RWPE1 (cell line): ENCODE measurements at places on chromosomes 7 and 10.

DNA sequence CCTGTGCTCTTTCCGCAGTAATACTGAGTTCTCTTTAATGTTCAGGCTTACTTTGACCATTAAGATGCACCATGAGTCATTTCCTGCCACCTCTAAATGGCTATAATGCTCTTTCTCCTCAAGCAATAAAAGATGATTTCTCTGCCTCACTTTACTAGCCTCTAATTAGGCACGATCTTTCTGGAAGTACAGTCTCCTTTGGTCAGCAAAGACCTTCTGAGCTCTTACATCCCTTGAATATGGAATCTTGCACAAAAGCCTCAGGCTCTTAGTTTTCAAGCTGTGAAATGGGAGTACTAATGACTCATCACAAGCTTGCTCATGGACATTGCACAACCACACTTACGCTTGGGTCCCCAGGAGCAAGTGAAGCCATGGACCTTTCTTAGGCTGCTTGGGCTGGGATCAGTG is 85.9 kb downstream of the FRMD4A start:
- DNase-seq: peak; percentile 46

GRCh38 chr7:70937424-70937823 is 194.5 kb upstream of the GALNT17 start:
- DNase-seq: no peak

GRCh38 chr7:132239422-132239994 is 336.8 kb downstream of the PLXNA4 start:
- DNase-seq: peak; percentile 36

DNA sequence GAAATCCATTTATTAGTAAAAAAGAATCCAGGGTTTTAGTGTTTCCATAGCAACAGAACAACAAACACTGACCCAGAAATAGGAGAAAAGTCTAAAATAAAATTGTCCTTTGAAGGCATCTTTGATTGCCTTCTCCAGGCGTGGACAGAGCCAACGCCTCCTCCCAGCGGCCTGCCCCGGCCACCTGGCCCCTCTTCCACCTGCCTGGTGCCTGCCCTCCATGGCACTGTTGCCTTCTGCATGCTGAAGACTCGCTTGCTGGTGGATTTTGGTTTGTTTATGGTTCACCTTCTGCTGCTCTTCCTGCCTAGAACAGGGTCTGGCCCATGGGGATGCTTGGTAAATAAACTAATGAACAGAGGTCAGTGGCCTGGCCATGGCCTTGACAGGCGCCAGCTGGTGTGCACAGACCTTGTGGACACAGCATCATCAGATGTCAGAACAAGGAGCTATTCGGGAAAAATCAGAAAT is 107.4 kb downstream of the DYNC2I1 start:
- DNase-seq: no peak

GRCh38 chr7:112580717-112581435 is 100.1 kb downstream of the LSMEM1 start:
- no peak for DNase-seq

GRCh38 chr7:7761974-7762779 is 43.8 kb upstream of the RPA3 start:
- DNase-seq: peak; percentile 38

GRCh38 chr7:16785321-16785720 is 19.5 kb downstream of the AGR2 start:
- no peak for DNase-seq

DNA sequence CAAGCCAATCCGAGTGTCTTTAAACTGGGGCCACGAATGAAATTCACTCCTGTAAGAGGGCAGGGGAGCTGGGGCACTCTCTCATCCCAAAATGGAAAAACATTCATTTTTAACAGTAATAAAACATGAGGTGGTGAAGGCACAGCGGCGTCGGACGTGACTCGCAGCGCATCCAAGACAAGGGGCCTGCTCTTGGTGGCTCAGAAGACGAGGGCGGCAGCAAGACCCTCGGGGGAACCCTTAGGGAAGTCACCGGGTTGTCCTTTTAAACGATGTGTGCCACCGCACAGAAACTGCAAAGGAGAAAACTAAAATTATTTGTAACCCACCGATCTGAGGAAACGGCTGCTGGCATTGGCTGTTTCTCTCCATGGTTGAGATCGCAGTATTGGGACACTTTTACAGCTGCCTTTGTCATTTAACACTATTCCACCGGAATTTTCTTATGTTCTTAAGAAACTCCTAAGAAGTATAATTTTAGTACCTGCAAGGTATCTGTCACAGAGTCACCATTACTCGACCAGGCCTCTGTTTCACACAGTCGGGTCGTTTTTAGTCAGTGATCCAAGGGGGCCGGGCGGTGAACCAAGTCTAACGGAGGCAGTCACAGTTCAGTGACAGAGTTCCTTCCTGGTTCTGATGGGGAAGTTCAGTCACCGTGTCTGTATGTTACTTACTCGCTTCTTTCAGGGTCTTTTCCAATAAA is 159.3 kb downstream of the PTPRN2 start:
- no peak for DNase-seq

GRCh38 chr10:112203328-112204076 is 19.9 kb upstream of the GPAM start:
- DNase-seq: no peak

DNA sequence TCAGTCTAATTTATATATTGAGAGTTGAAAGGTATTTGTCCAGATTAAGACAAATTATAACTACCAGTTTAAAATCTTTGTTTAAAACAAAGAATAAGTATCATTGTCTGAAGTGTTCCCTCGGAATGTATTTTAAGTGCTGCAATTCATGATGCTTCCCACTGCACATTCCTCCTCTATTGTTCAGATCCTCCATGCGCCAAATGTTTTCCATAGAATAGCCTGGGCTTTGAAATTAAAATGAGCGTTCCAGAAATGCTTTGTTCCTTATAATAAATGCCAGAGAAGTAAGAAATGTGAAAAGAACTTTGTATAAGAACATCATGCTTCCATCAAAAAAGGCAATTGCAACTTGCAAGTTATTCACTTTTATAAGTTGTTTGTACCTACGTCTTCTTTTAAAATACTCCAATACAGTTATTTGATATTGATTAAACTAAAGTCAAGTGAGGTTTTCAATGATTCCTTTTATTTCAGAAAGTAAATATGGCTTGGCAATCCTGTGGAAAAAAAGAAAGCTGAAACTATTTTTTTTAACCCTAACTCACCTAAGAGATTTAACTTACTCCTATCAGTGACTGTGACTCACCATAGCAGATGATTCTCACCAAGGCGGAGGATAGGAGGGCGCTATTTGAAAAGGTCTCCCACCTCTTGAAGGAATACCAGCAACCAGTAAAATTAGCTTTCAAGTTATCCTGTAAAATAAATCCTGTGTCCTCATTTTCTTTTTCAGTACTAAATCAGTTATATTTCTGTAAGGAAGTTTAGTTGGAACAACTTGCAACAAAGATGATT is 85.8 kb downstream of the CTNNA3 start:
- no peak for DNase-seq

- no peak for DNase-seq
Observed at GRCh38 chr7:93119191-93119905, 1.6 kb upstream of the SAMD9 start.

DNA sequence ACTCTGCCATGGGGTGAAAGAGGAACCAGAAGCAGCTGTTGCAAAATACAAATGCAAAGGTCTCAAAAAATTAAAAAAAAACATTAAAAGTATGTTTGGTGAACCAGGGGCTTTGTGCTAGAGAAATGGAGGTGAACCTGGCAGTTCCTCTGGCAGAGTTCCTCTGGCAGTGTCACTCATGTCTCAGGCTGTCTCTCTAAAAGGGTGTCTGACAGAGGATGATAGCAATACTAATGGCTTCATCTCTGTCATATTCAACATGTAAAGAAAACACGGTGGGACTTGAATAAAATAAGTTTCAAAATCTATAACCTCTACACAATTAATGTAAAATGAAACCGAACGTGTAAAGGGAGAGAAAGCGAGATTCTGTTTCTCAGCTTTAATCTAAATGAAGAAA is 375.7 kb upstream of the VWC2 start:
- DNase-seq: no peak

DNA sequence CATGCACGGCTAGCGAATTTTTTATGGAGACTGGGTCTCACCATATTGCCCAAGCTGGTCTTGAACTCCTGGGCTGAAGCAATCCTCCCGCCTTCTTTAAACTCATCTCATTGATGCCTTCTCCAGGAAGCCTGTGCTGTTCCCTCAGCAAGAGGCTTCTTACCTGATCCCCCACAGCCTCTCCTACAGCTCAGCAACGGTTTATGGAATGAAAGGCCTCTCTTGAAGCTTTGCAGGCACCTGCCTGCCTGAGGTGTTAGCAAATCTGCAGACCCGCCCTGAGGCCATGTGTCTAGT is 468 bp upstream of the TRIM56 start:
- no peak for DNase-seq

- peak; percentile 60 for DNase-seq
Observed at GRCh38 chr7:101058355-101058754, 26.9 kb upstream of the TRIM56 start.

DNA sequence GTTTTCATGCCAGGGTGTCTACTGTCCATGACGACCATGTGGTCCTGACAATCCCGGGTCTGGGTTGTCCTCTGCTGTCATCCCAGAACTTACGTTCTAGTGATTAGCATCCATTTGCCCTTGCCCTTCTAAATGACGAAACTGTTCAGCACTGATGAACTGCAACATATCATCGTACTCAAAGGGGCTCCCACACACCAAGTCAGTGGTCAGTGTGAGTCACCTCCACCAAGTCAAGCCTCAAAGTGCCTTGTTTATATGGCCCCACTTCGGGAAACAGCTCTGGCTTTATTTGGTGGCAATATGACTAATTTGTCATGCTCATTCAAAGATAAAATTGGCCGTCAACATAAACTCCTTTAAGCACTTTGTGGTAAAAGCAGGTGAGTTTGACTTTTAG is 110.7 kb downstream of the FRMD4A start:
- DNase-seq: no peak

DNA sequence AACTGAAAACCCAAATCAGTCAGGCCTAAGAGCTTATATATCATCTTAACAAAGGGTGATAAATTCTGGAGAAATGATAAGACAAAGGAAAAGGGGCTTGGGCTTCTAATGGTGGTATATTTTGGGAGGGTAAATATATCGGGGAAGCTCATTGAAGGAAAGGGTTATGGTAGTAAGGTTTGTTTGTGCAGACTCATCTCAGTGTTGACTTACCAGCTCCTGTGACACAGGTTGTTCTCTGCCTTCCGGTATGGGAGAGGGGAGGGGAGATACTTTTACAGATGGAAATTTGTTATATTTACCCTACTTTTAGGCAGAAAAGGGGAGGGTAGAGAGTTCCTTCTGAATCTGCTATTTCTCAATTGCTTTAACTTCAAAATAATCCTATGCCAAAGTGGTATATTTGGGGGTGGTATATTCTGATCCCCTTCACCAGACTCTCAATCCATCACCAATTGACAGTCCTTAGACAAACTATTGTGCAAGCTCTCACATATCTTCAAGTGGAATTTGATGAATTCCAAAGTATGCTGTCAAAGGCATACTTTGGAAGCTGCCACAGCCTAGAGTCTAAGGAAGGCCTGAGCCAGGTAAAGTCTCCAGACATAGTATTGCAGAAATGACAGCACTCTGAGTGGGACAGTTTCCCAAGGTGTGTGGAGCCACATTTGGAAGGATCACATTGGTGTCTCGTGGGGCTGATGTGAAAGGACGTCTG is 13.3 kb upstream of the PAPSS2 start:
- DNase-seq: no peak

DNA sequence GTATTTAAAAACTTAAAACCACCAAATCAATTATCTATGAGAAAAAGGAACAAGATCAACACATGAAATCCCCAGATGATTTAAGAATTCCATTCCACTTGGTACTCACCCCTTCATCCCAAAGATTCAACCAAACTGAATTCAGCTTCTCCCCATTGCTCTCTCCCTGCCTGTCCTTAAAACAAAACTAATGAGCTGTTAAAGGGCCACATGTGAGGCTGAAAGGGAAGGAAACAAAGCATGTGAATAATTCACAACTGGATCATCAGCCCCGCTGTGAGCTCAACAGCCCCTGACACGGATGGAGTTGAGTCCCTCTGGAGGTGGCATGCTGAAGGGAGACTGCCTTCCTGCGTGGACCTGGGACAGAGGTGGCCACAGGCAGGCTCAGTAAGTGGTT is 32.9 kb downstream of the VOPP1 start:
- no peak for DNase-seq

GRCh38 chr10:63042256-63042655 is 90.9 kb upstream of the NRBF2 start:
- DNase-seq: no peak

DNA sequence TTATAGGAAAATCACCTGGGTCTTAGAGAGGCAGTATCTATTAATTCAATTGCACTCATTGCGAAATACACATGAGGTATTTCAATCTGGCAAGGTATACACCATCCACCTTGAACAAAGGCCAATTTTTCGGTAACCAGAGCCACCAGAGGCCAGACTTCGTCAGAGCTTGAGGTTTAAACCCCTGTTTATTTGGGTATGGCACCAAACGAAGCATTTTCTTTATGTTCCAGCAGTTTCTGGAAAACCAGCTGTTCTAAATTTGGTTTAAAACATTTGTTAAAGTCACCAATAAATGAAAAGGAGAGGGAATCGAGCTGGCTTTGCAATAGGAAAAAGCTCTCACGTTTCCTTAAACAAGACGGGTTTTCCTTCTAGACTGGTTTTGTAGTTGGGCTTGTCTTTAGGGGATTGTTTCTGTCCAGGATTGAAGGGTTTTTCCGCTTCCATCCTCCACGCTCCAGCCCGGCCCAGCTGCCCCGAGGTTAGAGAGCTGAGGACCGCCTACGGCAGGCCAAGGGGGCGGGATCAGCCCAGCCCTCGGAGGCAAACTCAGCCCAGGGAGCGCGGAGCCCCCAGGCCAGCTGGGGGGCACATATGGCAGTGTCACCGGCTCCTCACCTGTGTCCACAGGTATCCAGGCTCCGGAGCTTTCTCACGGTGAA is 539.4 kb upstream of the MGMT start:
- no peak for DNase-seq

- peak; percentile 33 for DNase-seq
Observed at GRCh38 chr7:138116141-138116540, 39.9 kb downstream of the AKR1D1 start.

- no peak for DNase-seq
Observed at GRCh38 chr7:3636131-3636860, 335.2 kb downstream of the SDK1 start.

DNA sequence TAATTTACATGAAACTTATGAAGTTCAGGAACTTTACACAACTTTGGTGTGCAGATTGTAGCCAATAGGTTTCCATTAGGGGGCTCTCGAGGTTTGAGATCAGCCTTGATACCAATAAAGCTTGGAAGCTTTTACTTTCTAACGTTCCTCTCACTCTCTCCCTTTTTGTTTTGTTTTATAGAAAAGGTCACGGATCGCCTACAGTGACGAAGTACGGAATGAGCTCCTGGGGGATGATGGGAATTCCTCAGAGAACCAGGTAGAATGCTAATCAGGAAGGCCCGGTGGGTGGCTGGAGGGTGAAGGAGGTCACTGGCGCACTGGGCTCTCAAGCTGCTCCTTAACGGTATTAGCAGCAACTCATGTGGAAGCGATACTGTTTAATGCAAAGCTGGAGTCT is 79.9 kb downstream of the VTI1A start:
- DNase-seq: no peak

DNA sequence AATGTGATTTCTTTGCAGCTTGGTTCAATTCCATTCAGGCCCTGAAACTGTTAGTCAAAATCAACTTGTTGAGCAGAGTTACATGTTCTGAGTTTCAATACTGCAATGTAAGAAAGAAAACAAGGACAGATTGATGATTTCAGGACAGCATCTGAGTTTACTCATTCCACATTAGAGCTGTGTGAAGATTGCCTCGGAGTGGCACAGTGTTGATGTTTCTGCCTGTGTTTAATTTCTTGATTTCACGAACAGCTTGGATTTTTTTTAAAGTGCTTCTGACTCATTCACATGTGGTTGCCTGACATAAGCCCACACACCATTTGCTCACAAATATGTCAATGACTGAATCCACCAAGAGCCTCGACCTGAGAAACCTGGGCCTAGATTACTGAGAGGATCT is 101.2 kb upstream of the PARD3 start:
- DNase-seq: peak; percentile 38
